HEK293T (cell line): ENCODE measurements at places on chromosomes 2 and 18.

DNA sequence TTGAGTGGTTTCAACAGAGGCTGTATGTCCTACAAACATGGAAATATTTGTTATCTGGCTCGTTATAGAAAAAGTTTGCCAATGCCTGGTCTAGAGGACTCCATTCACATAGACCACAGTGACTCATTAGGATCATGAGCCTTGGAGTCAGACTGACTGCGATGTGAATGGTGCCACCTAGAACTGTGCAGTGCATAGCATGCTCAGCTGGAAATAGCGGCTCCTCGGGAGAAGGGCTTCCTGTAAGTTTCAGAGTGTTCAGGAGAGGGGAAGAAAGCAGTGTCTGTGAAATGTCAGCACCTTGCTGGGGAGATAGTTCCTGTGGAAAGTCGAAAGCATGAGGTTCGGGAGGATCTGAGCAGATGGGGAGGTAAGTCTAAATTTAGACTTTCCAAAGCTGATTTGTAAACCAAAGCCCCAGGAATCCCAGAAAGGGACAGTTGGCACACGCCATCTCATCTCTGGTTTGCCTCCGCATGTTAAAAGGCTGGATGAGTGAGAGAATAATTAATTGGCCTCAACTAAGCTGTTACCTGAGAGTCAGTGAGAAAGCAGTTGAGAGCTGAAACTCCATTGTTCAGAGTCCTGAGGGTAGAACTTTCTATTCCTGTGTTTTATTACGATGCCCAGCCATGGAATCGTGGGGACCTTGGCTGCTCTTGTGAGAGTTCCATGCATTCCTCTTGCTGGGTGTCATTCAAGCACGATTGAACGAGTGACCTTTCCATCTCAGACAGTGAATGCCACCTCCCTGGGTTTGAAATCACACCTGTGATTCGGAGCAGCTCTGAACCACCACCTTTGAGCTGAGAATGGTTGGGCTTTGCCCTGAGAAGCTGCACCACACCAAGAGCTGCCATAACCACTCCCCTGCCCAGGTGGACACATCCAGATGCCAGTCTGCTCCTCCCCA is 99.5 kb downstream of the MAPK4 start:
- no peak for DNase-seq

- no peak for DNase-seq
Measured at GRCh38 chr18:13452871-13453680, 234.5 kb downstream of the LDLRAD4 start.

DNA sequence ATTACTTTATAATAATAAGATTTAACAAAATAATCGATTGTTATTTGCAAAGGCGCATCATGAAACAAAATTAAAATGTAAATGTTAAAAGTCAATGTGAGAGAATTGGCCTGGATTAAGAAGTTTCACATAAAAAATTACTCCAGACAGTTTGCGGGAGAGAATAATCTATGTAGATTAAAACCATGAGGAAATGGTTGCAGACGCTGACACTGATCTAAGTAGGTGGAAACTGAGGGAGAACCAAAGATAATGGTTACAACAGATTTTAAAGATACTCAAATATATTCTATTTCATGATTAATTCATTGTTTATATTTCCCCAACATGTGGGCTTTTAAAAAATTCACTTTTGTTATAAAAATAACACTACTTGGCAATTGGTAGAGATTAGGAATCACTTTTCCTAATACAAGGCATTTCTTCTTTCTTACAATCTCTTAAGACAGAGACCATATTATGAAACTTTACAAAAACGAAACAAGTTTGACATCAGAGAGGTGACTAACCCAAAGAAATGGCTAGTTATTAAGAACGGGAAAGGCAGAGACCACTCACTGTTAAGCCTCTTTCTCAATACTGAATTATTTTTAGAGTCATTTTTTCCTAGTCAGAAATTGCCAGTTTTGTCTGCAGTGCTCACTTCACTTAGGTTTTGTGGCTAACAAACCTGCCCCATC is 1.6 kb downstream of the KANSL1L start:
- no peak for DNase-seq

DNA sequence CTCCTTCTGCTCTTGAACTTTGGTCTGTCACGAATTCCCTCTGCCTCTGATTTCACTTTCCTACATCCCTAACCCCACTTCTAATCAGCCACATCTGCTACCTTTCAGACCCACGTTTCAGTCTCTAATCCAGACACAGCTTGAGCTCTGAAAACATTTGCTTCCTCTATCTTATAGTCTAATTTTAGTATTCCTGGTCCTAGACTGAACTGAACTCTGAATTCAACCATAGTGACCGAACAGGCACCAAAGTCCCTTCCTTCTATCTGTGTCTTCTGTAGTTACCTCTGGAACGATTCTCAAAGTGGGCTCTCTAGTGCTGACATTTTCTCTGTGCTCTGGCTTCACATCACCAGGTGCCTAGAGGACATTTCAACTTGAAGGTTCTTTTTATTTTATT is 156.2 kb downstream of the PDE11A start:
- no peak for DNase-seq

GRCh38 chr2:30233271-30234009 is 2.1 kb downstream of the LBH start:
- no peak for DNase-seq

DNA sequence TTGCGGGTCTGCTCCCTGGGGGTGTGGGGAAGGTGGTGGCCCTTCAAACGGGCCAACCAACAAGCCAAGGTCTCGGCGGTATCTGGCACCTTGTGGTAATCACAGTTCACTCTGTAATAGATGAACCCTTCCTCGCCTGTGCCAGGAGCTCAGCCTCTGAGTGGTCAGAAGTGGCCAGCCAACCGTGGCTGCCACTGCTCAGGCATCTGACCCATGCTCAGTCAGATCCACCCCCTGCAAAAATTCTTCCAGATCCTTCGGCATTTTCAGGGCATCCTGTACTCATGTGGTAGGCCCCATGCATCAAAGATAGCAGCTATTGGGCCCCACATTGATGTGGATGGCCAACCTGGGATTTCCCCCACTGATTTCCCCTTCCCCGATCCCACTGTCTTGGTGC is 39.6 kb upstream of the SERPINE2 start:
- no peak for DNase-seq

- no peak for DNase-seq
Measured at GRCh38 chr18:51425475-51425874, 228.0 kb upstream of the MEX3C start.

GRCh38 chr2:149389506-149390167 is 59.2 kb downstream of the LYPD6 start:
- DNase-seq: no peak

DNA sequence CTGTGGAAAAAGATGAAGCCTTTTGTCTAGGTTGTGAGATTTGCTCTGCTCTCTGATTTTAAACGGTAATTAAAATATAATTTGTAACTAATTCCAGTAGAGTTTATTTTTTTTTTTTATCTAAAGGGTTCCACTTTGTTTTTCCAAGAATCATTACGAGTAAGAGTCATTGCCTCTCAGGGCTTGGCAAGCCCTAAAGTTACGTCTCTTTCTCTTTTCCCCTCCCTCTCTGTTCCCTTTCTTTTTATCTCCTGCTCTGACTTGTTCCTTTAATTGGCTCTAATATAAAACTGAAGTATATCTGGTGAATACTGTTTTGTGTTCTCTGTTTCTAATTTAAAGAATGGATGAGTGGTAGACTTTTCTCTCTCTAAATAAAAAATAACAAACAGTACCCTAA is 75.8 kb downstream of the CALCRL start:
- DNase-seq: no peak

DNA sequence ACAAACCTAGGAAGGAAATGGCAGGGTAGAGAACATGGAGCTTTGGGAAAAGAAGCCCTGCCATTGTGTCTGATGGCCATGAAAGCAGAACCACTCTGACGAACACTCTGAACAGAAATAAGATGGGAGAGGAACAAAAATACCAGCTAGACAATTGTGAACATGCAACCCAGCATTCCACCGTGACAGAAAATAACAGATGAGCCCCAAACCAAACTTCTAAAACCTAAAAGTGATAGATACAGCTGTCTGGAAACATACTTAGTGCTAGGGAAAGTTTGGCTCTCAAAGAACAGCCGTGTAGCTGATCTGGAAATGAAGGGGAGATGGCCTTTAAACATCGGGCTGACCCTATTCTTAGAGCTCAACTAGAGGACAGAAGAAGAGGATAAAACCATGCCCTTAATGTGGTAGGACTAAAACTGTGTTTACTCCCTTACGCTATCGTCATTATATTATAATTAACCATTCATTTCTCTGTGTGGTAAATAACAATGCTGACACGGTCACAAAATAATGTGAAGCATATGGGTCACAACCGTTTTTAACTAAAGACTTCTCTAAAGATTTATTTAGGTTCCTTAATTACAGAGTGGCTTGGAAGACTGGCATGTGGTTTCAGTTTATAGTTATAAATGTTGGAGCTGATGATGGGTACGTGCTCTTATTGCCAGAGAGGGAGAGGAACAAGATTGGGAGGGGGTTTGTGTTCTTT is 80.6 kb downstream of the MYO1B start:
- no peak for DNase-seq

DNA sequence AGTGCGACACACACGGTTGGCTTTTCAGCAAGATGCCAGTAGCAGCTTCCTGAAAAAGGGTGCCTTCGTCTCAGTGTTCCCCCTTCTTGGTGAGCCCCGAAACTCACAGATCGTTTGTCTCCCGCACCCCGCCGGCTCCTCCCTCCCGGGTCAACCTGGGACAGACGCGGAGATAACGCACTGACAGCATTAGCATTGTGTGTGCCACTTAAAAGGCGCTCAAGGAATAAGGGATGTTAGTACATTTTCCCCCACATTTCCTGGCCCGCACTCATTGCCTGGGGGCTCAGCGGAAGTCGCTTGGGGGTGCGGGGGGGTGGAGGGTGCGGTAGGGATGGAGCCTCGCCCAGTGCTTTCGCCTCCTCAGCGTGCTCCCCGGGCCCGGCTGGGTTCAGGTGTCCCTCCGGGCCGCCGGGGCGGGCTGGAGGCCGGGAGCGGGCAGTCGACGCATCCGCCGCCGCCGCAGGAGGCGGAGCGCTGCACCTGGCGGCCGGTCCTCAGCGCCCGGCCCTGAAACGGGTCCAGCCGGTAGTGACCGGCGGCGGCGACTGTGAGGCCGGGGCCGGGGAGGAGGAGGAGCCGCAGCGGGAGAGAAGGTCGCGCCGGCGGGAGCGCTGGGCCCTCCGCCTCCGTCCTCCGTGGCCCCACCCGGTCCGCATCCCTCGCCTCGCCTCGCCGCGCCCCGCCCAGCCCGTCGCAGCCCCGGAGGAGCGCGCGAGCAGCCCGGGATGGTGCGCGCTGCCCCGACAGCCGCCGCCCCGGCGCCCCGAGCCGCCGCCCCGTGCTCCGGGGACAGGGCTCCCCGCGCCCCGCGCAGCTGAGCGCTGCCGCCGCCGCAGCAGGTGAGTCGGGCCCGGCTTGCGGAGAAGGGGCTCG is at the start of gene MFSD6:
MFSD6 (plus strand) TSS at position 694 of the 876 bp plus-strand sequence. CDS start 27,675 bp downstream, outside the sequence.
- peak; percentile 50 for DNase-seq

DNA sequence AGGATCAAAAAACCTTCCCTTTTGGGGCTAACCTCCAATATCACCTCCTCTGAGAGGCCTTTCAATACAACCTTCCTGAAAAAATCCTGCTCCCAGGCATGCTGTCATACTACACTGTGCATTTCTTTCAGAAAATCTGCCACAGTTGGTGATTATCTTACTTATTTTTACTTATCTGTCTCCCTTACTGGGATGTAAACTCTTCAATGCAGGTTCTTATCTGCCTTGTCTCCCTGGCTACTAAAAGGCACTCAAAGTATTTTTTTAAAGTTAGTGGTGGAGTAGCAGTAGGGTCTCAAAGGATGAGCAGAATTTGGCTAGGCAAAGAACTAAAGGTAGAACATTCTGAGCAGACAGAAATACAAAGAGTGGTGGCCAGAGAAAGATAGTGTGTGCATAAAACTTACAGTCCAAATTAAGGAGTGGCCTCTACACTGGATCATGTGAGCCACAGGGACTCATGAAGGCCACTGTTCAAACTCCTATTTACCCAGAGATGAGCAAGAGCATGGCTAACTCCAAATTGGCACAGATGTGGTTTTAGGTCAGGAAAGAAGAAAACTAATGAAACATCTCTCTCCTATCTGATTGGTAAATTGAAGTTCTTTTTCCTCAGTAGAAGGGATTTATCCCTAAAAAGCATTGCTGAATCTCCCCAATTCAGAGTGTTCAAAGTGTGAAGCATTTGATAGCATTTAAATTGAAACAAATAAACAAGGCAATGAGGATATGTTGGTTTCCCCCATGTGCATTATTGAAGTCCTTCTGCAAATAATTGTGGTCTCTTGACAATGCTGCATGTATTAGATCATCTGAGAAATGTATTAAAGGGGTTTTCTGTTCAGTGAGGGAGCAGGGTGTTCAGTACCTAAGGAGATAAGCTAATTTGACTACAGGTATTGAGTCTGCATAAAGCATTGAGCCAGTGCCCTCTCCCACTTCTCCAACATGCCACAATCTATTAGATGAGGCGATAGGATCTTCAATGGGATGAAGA is 285.5 kb downstream of the MREG start:
- no peak for DNase-seq

- DNase-seq: no peak
Measured at GRCh38 chr2:42074661-42075060, 26.8 kb downstream of the PKDCC start.

GRCh38 chr2:49577041-49577440 is 422.7 kb upstream of the FSHR start:
- no peak for DNase-seq

- no peak for DNase-seq
Measured at GRCh38 chr2:60880643-60881046, 729 bp upstream of the REL start.
